Body of pancreas (tissue), 4 donors: ENCODE measurements at places on chromosomes 1 and 21. TPM values are rescaled to one million over a fixed set of nuclear protein-coding genes. Genes with fewer than 3 reads are reported as not detected.

DNA sequence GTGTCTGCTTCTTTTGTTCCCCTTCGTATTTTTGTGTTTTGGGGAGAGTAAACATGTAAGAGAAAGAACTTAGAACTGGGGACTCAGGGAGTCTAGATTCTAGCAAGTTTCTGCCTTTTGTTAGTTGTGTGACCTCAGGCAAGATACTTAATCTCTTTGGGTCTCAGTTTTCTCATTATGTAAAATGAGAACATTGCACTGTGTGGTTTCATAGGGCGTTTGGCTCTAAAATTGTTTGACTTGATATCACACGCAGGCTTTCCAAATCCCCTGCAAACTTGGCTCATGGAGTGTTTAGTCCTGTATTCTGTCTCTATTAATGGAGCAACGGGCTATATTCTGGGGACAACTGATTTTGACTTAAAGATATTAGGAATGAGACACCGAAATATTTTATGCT, 57.7 kb downstream of the NTNG1 start:
- DNase-seq = no peak

GRCh38 chr21:43731476-43731875, 12.5 kb downstream of the PDXK start:
- DNase-seq = no peak

Gene ROR1
- total RNA-seq = 56.0 TPM

Gene CDK11B
- 14.5 TPM for total RNA-seq

Gene HSPG2
- total RNA-seq = 179 TPM

DNA sequence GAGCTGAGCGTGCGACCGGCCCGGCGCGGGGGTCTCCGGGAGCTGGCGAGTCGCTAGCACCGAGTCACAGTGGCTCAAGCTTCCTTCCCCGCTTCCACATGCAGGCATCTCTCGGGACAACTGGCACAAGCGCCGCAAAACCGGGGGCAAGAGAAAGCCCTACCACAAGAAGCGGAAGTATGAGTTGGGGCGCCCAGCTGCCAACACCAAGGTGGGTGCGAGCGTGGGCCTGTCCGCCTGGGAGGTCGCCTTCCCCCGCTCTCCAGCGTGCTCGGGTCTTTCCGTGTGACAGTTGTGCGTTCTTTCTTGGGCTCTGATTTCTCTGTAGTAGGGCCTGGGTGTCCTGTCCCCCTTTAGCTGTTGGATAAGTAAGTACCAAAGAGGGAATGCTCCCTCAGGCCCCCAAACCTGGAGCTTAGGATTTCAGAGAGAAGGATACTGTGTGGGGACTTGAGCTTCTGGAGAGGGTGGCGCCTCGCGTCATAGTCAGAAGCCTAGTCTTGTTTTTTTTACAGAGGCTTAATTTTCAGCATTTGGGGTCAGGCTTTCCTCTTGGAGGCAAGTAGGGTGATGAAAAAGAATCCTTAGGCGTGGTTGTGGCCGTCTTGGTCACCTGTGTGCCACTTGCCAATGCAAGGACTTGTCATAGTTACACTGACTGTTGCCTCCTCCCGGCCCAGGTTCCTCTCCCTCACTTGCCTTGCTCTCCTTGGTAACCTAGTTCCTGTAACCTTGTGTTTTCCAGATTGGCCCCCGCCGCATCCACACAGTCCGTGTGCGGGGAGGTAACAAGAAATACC, 790 bp downstream of the RPS8 start:
- DNase-seq = no peak

Gene DNAJC11
- total RNA-seq = 88.3 TPM
